ENCODE measurements at places on chromosomes 6 and 20. TPM values are rescaled to one million over a fixed set of nuclear protein-coding genes. Genes with fewer than 3 reads are reported as not detected.
A peak's percentile ranks its signal among the peaks of the same experiment; 100 is the strongest.

GRCh38 chr20:46767127-46767761 lies 57.8 kb downstream of the SLC2A10 start:
- peaks cover 3% of the 10 kb centered on the region for H3K27me3 ChIP-seq
- no peak overlapping the region for H3K4me3 ChIP-seq
- H3K4me1 ChIP-seq: no peaks in the 10 kb centered on the region

ECT2L gene
- total RNA-seq: not detected

RNF182 gene
- not detected for total RNA-seq

F13A1 gene
- not detected for total RNA-seq

GRCh38 chr6:150634176-150634963 lies 34.7 kb downstream of the PLEKHG1 start:
- no peak overlapping the region for H3K27ac ChIP-seq
- H3K4me3 ChIP-seq: no peak overlapping the region
- DNase-seq: no peak
- H3K4me1 ChIP-seq: peaks cover 24% of the 10 kb centered on the region
- no peaks in the 10 kb centered on the region for H3K36me3 ChIP-seq
- H3K27me3 ChIP-seq: peaks cover 26% of the 10 kb centered on the region

DNA sequence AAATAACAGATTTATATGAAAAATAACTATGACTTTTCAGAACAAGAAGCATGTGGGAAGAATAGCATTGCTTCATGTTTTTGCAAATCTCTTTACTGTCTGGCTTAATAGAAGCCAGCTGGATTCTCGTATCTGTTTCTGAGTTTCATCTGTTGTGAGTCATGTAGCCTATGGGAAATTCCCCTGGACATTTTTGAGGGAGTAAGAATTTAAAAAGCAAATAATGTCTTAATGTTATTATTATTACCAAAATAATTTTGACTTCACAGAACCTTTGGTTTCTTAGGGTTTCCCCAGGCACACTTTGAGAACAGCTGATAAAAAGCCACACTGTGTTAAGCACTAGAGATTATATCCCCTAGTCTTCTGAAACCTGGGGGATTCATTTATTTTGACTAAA lies 75.8 kb downstream of the SYCP2L start:
- H3K27me3 ChIP-seq: peaks cover 2% of the 10 kb centered on the region
- no peaks in the 10 kb centered on the region for H3K36me3 ChIP-seq
- H3K27ac ChIP-seq: no peak overlapping the region
- H3K4me1 ChIP-seq: no peaks in the 10 kb centered on the region
- H3K4me3 ChIP-seq: no peak overlapping the region

MAVS gene
- total RNA-seq: 40.8 TPM

ELOVL2 gene
- not detected for total RNA-seq

- H3K27me3 ChIP-seq: no peaks in the 10 kb centered on the region
- peaks cover 64% of the 10 kb centered on the region for H3K4me1 ChIP-seq
- no peak overlapping the region for H3K27ac ChIP-seq
- peaks cover 11% of the 10 kb centered on the region for H3K36me3 ChIP-seq
- DNase-seq: no peak
- no peak overlapping the region for H3K4me3 ChIP-seq
Observed at GRCh38 chr6:79073888-79074287, 4.2 kb downstream of the PHIP start.

GRCh38 chr20:22226849-22227700 lies 357.3 kb downstream of the FOXA2 start:
- H3K4me1 ChIP-seq: no peaks in the 10 kb centered on the region
- H3K27me3 ChIP-seq: peaks cover 1% of the 10 kb centered on the region
- H3K4me3 ChIP-seq: no peak overlapping the region
- no peak for DNase-seq

GRCh38 chr6:165653196-165653595 lies 9.8 kb downstream of the PDE10A start:
- peaks cover 4% of the 10 kb centered on the region for H3K27me3 ChIP-seq
- no peak for DNase-seq
- H3K36me3 ChIP-seq: no peaks in the 10 kb centered on the region
- H3K4me3 ChIP-seq: no peak overlapping the region
- H3K27ac ChIP-seq: no peak overlapping the region

DNA sequence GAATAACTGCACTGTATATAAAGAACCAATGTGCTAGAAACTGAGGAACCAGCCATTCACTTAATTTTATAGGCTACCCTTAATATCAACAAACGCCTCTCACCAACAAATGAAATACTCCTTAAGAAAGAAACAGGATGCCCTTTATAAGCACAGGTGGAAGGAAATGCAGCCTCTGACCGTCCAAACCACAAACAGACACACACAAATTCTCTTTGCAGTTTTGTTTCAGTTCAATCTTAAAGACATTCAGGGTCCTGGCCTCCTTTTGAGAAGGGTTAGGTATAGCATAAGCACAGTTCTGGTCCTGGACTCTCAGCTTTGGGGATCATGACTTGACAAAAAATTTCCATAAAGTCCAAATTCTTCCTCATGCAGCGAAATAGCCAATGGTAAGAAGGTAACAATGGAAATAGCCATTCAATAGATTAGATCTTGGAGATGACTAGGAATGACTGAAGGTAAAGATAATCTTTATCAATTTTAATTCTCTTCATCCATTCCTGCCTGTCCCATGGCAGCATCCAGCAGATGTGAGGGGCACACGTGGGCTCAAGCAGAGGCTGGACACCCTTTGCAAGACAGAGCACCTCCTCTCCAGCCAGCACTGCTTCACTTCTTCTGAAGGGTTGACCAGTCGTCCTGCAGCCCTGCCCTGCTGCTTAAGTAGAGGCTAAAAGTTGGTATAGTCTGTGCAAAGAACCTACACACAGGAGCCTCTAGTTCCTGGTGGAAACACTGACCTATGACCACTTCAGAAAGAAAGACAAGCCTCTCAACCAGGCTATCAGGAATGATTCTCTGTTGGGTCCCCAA lies 123.9 kb downstream of the CD83 start:
- DNase-seq: no peak
- no peak overlapping the region for H3K27ac ChIP-seq
- no peaks in the 10 kb centered on the region for H3K36me3 ChIP-seq
- no peak overlapping the region for H3K4me3 ChIP-seq

ENPP1 gene
- total RNA-seq: 1.2 TPM

GRCh38 chr6:44667668-44668390 lies 280.3 kb downstream of the CDC5L start:
- H3K4me1 ChIP-seq: no peaks in the 10 kb centered on the region
- DNase-seq: no peak
- peaks cover 2% of the 10 kb centered on the region for H3K27me3 ChIP-seq
- H3K36me3 ChIP-seq: no peaks in the 10 kb centered on the region

CDYL gene
- 29.5 TPM for total RNA-seq

MOG gene
- not detected for total RNA-seq

- H3K4me3 ChIP-seq: no peak overlapping the region
- no peak overlapping the region for H3K27ac ChIP-seq
- no peak for DNase-seq
- peaks cover 27% of the 10 kb centered on the region for H3K4me1 ChIP-seq
Observed at GRCh38 chr6:45196121-45196520, 132.0 kb upstream of the RUNX2 start.

LRRC1 gene
- total RNA-seq: 1.7 TPM

GRCh38 chr20:63636752-63637628 lies 10.1 kb upstream of the GMEB2 start:
- H3K4me3 ChIP-seq: peak overlapping the region; percentile 19
- DNase-seq: no peak
- H3K27me3 ChIP-seq: peaks cover 2% of the 10 kb centered on the region
- H3K36me3 ChIP-seq: peaks cover 8% of the 10 kb centered on the region

RAMACL gene
- 0.29 TPM for total RNA-seq

DNA sequence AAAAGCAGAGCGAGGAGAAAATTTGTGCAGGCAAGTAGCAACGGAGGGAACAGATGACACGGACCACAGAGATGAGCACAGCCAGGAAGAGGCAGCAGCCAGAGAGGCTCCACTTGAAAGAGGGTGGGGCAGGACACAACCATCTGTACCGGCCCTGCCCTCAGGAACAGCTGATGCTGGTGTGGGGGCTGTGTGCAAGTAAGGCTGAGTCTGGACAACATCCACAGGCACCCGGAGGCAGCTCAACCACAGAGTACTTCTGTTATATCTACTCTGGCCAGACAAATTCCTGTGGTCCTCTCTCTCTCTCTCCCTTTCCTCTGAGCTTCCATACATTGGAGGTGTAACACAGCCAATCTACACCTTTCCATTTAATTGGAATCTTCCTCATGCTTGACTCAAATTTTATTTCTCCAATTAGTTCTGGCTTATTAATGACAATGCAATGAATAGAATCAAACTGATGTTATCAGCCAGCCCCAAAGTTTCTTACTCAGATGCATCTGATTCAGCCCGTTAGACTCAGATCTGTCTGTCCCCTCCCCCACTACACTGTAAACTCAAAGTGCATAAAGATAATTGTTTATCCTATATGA lies 24.9 kb downstream of the KIF13A start:
- no peak overlapping the region for H3K27ac ChIP-seq
- peaks cover 5% of the 10 kb centered on the region for H3K4me1 ChIP-seq
- H3K4me3 ChIP-seq: no peak overlapping the region
- H3K27me3 ChIP-seq: peaks cover 7% of the 10 kb centered on the region

DNA sequence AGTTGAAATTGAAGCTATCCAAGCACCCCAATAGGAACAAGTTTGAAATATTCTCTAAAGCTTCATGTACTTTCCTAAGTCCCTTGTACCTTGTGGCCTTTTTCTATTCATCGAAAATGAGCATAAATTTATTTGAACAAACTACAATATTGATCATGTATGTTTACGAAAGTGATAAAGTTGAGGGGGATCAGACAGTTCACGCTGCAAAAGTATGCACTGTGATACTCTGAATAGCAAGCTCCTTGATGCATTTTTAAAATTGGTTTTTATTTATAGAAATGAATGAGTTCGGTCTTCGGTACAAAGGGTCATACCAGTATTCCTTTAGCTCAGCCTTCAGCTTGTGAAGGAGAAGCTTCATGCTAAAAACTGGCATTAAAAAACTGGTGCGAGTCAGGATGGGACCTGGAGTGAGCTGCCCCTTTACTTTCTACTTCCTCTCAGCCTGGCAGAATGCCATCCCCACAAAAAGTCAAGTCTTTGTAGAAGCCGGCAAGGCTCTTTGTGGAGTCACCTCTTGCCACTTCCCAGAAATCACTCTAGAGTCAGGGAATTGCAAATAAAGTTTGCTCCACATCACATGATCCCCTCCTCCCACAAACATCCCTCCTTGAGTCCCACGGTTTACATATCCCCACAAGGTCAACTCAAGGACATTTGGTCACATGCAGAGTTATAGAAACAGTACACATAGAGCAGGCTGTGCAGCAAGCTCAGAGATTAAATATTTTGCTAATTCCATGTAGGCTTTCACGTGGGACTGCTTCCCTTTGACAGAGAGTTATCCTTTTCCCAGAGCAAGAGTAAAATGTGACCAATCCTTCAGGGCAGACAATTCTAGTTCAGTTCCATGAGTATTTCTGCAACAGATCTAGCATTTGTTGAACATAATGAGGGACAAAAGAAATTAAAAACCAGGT lies 34.6 kb upstream of the ADGRF1 start:
- H3K27ac ChIP-seq: no peak overlapping the region
- peaks cover 8% of the 10 kb centered on the region for H3K27me3 ChIP-seq
- H3K36me3 ChIP-seq: no peaks in the 10 kb centered on the region
- no peak for DNase-seq

DNA sequence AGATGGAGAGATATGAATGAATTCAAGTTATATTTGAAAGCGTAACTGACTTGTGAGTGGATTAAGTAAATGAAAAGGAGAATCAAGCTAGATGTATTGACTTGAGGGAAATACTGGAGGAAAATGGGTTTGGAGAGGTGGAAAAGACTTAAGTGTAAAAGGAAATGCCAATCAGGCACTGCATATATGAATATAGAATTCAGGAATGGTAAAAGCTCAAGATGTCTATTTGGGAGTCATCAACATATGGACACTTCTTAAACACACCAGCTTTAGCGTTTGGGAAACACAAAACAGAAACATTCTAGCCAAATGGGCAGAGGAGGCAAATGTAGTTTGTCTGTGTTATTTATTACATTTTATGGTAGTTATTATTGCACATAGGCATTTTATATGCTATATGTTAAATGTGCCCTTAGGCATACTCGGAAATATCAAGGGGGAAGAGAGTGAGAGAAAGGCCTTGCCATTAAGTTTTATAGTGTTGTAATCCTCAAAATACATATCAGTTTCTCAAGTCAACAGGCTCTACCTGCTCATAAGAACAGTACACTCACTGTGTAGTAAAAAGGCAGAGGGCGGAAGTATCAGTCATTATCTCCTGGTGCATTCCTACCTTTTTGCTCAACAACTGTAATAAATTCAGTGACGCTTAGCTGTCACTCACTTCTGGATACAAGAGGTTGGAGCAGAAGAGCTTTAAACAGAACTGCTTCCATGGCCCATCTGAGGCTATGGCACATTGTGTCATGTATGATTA lies 33.7 kb upstream of the ME1 start:
- no peaks in the 10 kb centered on the region for H3K4me1 ChIP-seq
- no peak overlapping the region for H3K27ac ChIP-seq
- no peak overlapping the region for H3K4me3 ChIP-seq
- H3K36me3 ChIP-seq: no peaks in the 10 kb centered on the region

DNA sequence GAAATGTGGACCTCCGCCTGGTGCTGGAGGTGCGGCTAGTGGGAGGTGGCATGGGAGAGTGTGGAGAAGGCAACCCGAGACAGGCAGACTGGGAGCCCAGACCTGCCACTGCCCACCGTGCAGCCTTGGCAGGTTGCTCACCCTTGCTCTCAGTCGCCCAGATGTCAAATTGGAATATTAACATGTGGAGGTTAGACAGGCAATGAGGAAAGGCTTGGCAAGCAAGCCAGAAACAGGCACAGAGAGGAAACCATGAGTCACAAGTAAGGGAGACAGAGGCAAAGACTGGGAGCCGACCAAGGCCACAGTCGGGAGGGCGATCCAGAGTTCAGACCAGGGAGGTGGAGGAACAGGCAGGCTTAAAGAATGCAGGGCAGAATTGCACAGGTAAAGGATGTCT lies 178.2 kb downstream of the FOXC1 start:
- DNase-seq: no peak
- no peaks in the 10 kb centered on the region for H3K27me3 ChIP-seq
- H3K4me1 ChIP-seq: no peaks in the 10 kb centered on the region
- no peak overlapping the region for H3K4me3 ChIP-seq
- no peak overlapping the region for H3K27ac ChIP-seq

GRCh38 chr20:44692932-44693480 lies 22.2 kb upstream of the CCN5 start:
- peaks cover 1% of the 10 kb centered on the region for H3K27me3 ChIP-seq
- DNase-seq: no peak
- no peaks in the 10 kb centered on the region for H3K4me1 ChIP-seq
- no peak overlapping the region for H3K4me3 ChIP-seq
- H3K36me3 ChIP-seq: no peaks in the 10 kb centered on the region
- no peak overlapping the region for H3K27ac ChIP-seq
